ENCODE measurements at places on chromosomes 1 and 21.
A peak's percentile ranks its signal among the peaks of the same experiment; 100 is the strongest.

GRCh38 chr21:33754481-33754880, 112.2 kb downstream of the ITSN1 start:
- no peak for DNase-seq

DNA sequence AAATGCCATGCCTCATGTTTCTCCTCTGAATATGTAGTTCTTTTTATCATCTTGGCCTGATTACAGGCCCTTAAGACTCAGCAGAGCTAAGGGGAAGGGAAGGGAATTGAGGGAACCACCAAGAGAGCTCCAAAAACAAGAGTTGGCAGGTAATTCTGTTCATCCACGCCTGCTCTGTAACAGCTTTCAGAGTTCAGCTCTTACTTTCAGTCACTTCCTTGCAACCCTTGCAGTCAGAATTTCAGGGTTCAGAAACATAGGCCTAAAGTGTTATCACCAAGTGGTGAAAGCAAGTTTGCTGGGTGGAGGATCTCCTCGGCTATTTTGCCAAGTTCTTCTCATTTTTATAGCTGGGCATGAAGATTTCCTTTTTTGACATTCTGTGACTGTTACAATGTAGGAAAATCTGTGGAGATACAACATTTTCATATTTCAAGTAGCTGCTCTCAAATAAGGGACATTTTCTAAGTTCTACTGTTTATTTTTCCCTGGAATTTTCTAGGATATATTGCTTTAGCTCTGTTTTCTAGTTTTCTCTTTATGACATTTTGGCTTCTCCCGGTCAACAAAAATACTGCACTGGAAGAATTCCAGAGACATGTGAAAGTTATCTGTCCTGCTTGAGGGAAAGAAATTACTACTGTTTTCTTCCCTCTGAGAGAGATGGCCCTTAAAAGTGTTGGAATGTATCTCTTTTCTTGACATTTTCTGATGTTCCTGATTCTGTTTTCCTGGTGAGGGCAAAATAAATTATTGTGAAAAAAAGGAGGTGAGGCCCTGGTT, 251.8 kb upstream of the ST6GALNAC5 start:
- DNase-seq = no peak

DNA sequence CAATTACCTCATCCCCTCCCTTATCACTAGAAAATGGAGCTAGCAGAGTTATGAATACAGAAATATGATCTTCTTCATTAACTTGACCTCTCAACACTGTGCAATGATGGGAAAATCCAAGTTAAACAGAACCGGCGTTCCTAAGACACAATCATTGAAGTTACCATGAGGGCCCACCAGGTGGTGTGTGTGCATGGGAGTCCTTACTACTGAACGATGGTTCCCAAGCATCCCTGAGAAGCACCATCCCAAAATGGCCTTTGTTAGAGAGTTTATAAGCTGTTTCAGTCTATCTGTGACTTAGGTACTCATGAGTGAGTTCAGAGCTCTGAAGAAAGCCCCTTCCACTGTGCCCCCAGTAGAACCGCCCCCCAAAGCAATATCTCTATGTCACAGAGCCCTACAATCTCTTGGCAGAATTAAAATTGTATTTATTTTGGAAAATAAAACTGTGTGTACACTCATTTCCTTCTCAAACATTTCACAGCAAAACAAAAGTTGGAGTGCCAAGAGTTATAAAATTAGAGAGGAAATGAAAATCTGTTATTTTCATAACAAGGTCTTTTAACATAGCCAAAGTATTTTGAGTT, 56.8 kb downstream of the PLD5 start:
- peak; percentile 29 for DNase-seq

GRCh38 chr1:57276918-57277317, 146.9 kb downstream of the DAB1 start:
- DNase-seq = no peak

DNA sequence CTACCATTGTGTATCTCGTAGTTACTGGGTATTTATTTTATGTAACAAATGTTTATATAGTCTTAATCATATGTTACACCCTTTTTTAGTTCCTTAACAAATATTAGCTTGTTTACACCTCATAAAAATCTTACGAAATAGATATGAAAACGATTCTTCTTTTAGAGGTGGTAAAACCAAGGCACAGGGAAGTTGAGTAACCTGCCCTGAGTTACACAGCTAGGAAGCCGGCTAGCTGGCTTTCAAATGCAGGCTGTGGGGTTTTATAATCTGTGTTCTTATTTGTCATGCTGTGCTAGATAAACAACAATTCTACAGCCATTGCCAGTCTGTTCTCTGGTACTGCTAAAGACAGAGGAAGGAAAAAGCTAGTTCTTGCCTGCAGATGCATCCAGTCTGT, 109.6 kb downstream of the NOS1AP start:
- no peak for DNase-seq

GRCh38 chr1:6124746-6125365, 55.3 kb downstream of the CHD5 start:
- no peak for DNase-seq

GRCh38 chr1:202037706-202038296, 27.4 kb downstream of the ELF3 start:
- DNase-seq = no peak

DNA sequence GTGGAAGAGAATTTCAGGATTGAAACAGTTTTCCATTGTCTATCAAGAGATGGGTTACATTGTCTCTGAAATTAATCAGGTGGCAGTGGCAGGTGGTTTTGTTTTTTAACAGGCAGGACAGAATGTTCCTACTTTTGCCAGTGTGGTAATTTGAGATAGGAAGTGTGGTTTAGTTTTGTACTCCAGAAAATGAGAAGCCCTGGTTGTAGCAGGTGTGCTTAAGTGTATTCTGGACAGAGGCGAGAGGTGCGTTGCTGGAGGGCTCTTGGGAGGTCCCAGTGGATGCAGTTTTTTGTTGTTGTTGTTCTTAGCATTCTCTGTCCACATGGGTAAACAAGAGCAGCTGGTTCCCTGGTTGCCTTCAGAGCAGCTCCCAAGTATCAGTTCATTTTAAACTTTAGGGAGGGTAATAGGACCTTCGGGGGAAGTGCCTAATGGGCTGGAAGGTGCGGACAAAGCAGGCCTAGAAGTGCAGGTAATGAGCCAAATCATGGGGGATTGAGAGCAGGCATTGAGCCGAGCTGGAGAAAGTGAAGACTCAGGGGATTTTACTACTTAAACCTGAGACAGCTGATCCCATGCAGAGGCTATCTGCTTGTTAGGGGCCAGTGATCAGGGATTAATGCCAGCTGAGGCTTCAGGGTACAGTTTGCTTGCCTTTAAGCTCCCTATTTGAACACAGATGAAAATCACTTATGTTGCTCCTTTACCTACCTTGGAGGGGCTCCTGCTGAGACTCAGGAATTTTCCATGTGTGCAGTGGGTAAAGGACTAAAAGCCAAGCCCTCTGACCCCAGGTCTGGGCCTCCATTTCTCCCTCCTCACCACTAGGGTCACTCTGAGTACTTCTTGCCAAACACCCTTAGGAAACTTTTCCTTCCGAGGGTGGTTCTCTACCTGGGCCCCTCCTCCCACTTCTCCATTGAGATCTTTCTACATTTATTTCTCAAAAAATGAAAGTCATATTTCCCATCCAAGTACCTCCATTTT, 6.1 kb downstream of the PFKFB2 start:
- DNase-seq = no peak

GRCh38 chr1:206953626-206954025, 7.4 kb upstream of the PIGR start:
- no peak for DNase-seq

- DNase-seq = no peak
Observed at GRCh38 chr1:80225510-80225909, 1219.0 kb upstream of the ADGRL4 start.

DNA sequence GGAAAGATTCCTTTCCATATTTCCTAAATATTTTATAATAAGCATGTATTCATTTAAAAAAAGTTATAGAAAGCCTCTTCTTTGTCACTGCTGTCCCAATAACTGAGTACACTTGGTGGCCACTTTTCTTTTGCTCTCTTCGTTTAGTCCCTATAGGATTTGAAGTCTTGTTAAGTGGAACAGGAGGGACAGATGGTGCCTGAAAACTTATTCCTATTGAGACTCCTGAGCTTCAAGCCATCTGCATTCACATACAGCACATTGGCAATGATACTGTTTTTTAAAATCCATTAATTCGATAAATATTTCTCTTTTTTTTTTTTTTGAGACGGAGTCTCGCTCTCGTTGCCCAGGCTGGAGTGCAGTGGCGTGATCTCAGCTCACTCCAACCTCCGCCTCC, 2.0 kb upstream of the ZBTB40 start:
- DNase-seq = no peak

DNA sequence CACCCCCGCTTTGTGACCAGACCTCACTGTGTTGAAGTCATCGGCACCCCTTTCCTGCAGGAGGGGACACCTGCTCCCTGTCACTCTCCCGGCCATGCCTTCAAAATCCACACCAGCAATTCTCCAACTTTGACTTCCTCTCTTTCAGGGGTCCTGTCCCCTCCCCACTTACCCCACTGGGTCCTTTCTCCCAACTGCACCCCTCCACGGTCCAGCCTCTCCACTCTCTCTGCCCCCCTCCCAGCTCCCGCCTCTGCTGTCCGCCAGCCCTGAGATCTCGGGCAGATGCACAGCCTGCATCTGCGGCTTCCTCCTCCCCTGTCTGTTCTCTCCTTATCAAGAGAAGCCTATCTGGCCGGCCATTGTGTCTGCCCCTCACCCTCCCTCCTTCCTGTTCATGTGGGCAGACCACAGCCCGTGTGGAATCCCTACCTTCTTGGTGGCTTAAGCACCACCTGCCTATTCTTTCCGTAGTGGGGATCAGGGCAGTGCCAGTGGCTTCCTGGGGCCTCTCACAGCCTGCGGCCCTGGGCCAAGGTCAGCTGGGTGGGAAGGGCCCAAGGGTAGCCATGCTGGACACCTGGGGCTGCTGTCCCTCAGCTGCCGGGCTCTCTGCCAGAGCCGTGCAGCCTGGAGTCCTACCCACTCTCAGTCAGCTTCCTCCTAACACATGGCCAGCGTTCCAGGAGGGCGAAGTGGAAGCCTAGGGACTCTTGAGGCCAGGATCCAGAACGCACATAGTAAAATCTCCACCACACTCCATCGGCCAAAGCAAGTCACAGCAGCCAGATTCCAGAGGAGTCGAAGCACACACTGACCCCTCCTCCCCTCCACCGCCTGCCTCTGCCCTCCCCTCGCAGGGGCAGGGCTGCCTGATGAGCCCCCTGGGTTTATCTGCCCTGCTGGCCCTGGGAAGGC, 5.1 kb upstream of the HES4 start:
- DNase-seq = no peak

- DNase-seq = no peak
Observed at GRCh38 chr1:232244426-232244825, 385.5 kb downstream of the SIPA1L2 start.

- DNase-seq = no peak
Observed at GRCh38 chr1:29223521-29223920, 7.2 kb downstream of the MECR start.

DNA sequence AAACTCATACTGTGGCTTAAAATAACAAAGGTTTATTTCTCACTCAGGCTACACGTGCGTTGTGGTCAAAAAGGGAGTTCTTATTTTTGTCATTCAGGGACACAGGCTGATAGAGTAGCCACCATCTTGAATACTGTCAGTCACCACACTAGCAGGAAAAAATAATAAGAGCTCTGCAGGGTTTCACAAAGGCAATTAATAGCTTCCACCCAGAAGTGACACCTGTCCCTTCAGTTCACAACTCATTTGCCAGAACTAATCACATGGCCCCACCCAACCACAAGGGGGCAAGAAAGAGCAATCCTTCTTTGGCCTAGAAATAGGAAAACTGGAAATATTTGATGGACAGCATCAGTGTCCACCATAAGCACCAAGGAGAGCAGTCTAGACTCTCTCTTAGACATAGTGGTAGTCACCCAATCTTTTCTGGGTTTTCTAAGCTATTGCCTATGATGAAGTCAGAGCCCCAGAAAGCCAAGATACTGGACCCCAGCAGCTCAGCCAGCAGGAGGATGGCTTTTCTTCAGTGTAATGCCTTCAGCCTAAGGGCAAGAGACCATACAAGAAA, 8.2 kb downstream of the HAPLN2 start:
- peak; percentile 33 for DNase-seq

GRCh38 chr1:47709019-47709871, 271.4 kb downstream of the FOXD2 start:
- DNase-seq = no peak

DNA sequence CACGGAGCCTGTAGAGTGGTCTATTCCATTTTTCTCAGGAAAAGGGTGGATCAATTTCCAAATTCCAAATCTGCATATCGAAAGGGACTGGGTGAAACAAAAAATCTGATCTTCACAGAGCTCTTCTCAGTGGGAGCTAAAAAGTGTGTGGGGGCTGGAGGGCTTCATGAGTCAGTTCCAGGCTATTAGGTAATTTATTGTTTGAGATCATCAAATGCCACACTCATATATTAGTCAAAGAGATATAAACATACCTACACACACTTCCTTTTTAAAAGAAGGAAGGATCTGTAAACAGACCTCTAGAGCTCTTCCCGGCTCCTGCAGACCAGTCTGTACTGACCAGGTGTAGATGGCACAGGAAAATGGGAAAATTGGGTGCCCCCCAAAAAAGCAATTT, 175.4 kb downstream of the ZBTB18 start:
- DNase-seq = no peak

DNA sequence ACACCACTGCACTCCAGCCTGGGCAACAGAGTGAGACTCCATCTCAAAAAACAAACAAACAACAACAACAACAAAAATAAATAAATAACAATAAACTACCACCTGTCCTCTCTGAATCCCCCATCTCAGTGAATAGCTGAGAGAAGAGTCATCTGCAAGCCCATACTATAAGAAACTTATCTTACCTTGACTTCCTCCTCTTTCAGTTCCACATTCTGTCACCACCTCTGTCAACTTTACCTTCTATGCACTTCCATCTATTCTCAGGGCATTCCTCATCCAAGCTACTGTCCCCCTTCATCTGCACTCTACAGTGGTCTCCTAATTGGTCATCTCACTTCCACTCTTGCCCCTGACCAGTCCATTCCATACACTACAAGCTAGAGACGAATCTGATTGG, 58.1 kb downstream of the KIAA0040 start:
- no peak for DNase-seq

GRCh38 chr21:34693192-34693810, 24.5 kb downstream of the CLIC6 start:
- peak; percentile 40 for DNase-seq

DNA sequence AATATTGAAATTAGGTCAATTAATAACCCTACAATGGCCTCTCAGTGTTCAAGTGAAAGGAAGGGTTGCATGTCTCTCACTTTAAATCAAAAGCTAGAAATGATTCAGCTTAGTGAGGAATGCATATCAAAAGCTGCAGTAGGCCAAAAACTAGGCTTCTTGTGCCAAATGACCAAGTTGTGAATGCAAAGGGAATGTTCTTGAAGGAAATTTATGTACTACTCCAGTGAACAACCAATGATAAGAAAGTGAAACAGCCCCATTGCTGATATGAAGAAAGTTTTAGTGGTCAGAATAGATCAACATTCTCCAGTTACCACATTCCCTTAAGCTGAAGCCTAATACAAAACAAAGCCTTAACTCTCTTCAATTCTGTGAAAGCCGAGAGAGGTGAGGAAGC, 10.0 kb downstream of the MAEL start:
- no peak for DNase-seq

DNA sequence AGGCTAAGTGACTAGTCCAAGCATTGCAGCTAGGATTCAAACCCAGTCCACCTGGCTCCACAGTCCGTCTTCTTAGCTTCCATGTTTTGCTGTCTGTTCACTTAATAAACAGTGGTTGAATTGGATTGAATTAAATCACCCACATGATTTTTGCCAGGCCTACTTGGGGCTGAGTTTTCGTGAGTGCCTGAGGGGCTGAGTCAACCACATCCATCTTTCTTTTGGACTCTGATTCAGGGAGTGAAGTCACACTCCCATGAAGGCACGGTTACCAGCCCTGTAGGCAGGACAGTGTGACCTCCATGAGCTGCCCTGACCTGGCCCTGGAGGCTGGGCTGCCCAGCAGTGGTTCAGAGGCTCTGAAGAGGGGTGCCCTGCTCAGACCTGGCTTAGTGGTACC, 123.7 kb downstream of the ACTL8 start:
- no peak for DNase-seq

Measured in activated CD4-positive, alpha-beta T cell treated with anti-CD3 and anti-CD28 coated beads, Interleukin-2, amount 50 U/mL, for 48 hours (primary cell).